ENCODE measurements at places on chromosomes 3 and 15.

DNA sequence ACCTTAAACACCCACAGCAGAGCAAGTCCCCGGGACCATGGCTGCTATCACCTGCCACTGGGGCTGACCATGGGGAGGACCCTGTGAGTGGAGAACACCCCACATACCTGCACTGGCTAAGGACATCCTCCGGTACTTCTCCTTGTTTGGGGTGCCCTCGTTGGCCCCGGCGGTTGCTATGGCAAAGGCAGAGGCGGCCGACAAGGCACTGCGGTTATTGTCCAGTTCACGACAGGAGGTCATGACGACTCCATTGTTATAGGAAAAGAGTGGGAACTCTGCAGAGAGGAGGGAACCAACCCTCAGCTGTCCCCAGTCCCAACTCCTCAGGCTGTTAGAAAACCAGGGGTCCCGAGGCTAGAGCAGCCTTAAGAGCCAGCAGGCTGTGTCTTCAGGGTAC lies 54.8 kb upstream of the CTSH start:
- DNase-seq: no peak

DNA sequence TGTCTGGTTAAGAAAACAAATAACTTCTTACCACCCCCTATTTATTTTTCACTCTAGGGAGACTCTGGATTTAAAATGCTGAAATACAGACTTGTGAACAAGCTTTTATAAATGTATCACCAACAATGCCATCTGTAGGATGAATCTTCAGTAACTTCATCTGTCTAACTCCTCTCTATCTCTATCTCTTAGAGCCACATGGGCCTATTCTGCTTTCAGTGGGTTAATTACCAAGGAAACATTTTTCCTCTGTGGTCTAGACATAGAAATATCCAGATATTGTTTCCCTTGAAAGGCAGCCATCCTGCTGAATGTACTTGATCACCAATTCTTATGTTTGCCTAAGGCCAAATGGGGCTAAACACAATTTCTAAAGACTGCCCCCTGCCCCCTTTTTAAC lies 167.6 kb upstream of the COL8A1 start:
- no peak for DNase-seq

GRCh38 chr3:138919325-138919724 lies 27.6 kb downstream of the FOXL2 start:
- no peak for DNase-seq

DNA sequence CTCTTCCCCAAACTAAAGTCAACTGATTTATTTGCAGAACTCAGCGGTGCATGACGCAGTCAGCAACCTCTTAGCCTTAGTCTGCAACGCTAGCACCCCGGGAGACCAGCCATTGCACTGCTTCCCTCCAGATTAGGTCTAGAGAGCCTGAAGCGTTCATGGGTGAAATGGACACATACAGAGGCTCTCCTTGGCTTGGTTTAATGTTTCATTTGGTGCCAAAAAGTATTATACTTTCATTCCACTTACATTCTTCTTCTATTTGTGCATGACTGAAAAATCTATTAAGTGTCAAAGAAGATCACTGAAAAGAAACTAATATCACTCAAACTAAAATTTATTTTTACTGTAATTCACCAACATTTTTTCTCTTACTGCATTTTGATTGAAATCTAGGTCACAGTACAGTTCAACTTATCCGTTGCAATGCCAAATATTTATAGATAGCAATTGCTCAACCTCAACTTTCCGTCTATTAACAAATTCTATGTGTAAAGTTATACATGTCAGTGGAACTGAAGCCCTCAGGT lies 116.2 kb downstream of the ROBO1 start:
- DNase-seq: no peak

GRCh38 chr3:149547954-149548668 lies 73.6 kb downstream of the TM4SF4 start:
- DNase-seq: no peak

GRCh38 chr3:148457886-148458285 lies 239.8 kb upstream of the AGTR1 start:
- no peak for DNase-seq

DNA sequence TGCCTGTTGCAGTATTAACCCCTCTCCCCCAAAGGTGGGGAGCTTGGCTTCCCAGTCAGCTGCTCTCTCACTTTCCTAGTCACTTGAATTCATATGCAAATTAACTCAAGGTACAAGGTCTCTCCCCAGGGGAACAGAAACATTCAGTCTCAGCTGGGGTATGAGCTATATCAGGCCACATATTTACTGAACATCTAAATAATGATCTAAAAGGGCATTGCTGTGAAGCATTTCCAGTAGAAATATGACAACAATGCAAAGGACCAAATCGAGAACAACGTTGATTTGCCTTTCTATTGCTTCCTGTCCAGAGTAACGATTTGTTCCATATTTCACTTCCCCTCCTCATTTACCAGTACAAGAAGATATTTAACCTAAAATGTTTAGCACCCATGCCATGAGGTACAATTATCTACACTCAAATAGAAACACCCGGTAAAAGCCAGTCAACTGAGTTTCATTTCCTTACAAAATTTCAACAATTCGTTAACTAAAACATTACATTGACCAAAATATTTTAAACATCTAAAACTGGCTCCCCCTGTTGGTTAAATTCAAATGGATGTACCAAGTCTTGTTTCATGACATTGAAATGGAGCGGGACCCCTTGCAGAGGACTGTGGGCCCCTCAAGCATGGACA lies 36.5 kb upstream of the KLHL6 start:
- peak; percentile 60 for DNase-seq

DNA sequence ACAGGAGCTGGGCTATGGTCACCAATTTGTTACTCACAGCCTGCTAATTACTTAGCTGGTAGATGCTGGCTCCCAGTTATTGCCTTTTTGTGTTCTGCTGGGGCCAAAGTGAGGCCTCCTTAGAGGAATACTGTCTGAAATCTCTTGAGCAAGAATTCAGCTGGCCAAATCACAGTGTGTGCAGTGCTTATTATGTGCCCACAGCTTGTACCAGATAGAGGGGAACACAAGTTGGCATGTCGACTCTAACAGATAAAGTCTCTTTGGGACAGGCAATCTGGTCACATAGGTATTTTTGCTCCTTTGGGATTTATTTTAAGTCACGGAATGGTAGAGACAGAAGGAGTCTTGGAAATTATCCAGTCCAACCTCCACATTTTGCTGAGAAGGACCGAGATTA lies 6.3 kb upstream of the TMEM212 start:
- no peak for DNase-seq

- DNase-seq: no peak
These were observed 43.3 kb downstream of the GABRB3 start for GRCh38 chr15:26729581-26729980.
